ENCODE measurements at places on chromosomes 4 and X.

- no peak for DNase-seq
Observed at GRCh38 chr4:11685481-11685880, 256.8 kb upstream of the HS3ST1 start.

DNA sequence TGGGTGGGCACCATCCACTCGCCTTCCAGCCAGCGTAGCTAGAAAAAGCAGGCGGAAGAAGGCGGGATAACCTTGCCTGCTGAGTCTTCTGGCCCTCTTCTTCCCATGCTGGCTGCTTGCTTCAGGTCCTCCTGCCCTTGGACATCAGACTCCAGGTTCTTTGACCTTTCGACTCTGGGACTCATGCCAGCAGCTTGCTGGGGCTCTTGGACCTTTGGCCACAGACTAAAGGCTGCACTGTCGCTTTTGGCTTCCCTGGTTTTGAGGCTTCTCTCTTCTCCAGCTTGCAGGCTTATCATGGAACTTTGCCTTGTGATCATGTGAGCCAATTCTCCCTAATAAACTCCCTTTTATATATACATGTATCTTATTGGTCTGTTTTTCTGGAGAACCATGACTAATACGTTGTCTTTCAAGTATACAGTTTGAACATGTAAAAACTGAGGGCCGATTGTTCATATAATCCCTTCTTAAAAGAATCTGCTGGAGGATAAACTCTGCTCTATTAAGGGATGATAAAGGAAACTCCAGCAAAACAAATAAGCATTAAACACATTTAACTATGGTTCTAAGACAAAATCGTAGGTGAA is 116.6 kb upstream of the LCORL start:
- no peak for DNase-seq

GRCh38 chr4:175413561-175413960 is 398.5 kb downstream of the GPM6A start:
- no peak for DNase-seq

- no peak for DNase-seq
Observed at GRCh38 chr4:8118035-8118434, 40.6 kb downstream of the ABLIM2 start.

GRCh38 chr4:101044766-101045165 is 302.6 kb downstream of the PPP3CA start:
- DNase-seq, result no peak

DNA sequence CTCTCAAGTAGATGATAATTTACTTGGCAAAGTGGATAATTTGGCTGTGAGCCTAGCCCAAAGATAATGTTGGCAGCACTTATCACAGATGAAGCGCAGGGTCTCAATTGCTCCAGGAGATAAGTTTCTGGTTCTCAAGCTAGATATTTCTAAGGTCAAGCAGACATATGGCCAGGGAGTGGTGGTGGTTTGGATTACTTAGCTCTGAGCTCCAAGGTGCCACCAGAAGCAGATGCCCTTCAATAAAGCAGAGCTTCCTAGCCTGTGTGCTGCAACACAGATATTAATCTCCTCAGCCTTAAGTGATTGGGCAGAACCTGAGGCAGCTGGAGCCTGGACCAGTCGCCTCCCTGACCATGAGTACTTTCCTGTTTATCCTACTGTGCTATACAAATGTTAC is 79.2 kb upstream of the NALF2 start:
- no peak for DNase-seq

DNA sequence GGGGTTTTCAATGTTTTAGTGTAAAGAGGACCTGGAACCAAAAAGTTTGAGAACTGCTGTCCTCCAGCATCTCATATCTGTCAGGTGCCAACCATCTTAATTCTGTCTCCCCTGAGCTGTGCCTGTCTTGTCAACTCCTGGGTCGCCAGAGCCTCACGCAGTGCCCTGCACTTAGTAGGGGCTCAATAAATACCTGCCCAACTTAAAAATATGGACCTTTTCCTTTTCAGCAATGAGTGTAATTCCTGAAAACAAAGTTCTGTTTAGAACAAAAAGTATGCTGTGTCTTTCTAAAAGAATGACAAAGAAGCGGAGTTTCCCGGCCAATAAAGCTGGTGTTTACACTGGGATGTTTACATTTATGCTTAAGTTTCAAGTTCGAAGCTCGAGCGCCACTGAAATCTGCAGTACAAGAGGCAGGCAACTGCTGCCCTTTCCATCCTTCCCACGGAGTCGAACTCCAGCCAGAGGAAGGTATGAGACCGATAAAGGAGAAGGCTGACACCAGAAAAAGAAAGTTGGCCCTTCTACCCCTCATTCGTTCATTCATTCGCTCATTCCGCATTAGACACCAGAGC is 1.1 kb upstream of the HTATSF1 start:
- no peak for DNase-seq

GRCh38 chrX:145816601-145817315 is 871 bp upstream of the SLITRK2 start:
- no peak for DNase-seq

DNA sequence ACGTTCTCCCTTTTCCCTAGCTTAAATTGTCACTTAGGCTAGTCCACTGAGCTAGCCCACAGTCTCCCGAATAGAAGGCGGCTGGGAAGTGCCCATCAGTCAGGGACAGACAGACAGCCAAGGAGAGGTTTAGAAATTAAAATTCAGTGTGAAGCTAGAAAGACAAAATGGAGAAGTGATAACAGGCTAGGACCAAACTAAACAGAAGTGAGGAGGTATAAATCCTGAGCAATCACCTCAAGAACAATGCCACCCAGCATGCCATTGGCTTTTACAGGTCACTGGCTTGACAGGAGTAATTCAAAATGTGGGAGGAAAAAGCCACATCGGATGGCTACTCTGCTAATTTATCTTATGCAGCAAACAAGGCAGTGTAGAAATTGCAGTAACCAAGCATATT is 138.9 kb downstream of the MAPK10 start:
- no peak for DNase-seq

- DNase-seq, result no peak
Observed at GRCh38 chr4:1557221-1557597, 126.9 kb downstream of the FAM53A start.

DNA sequence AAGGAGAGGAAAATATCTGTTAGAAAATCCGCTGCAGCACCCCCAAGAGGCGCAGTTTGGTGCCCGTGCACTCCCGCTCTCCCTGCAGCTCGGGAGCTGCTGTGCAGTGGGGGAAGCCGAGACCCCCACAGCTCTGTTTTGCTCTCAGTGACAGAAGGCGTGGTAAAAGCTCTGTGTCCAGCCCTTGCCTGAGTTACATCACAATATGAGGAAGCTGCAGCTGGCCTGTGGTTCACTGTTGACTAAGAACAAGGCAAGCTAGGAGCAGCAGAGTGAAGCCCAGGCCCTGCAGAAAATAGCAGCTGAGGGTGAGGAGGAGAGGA is 88.5 kb upstream of the ADRA2C start:
- no peak for DNase-seq

DNA sequence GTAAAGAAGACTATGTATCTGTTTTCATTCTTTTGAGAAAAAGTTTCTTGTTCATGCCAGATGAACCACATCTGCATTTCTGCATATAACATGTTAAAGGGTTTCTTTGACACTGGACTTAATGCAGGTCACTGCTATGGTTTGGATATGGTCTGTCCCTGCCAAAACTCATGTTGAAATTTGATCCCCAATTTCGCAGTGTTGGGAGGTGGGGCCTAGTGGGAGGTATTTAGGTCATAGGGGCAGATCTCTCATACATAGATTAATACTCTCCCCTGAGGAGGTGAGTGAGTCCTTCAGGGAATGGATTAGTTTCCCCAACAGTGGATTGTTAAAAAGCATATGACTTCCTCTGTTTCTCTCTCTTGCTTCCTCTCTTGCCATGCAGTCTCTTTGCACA is 45.9 kb upstream of the TMEM33 start:
- no peak for DNase-seq

DNA sequence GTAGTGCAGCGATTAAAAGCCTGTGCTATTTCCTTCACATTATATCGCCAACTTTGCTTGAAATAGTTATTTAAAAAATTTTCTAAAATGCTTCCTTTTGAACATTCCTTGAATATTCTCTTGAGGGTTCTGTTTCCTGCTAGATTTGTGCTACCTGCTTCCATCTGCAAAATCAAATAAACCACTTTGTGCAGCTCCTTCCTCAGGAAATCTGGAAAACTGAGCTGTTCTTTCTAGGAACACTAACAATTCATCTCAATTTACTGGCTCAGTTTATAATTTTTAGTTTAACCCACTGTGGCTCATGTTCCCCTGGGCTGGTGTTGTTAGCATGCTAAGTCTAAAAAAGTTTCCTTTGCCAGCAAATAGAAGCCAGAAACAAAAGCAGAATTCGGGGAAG is 88.1 kb upstream of the LCORL start:
- DNase-seq, result no peak

DNA sequence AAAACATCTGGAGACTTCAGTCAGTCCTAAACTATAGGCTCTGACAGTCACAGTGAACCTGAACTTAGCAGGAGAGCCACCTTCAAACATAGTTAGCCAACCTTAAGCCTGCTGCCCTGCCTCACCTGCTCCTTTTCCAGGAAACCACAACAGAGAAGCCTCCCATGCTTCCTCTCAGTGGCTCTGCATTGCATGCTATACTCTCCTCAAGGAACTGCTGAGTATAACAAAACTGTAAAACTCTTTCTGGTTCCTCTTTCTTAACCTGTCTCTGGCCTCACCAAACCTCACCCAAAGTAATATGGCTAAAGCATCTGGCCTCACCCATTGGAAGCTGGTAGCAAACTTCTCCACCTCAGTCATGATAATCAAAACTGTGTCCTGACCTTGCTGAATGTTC is 122.1 kb downstream of the ANKRD50 start:
- no peak for DNase-seq

GRCh38 chr4:152531479-152531878 is 4.4 kb downstream of the FBXW7 start:
- DNase-seq, result no peak

DNA sequence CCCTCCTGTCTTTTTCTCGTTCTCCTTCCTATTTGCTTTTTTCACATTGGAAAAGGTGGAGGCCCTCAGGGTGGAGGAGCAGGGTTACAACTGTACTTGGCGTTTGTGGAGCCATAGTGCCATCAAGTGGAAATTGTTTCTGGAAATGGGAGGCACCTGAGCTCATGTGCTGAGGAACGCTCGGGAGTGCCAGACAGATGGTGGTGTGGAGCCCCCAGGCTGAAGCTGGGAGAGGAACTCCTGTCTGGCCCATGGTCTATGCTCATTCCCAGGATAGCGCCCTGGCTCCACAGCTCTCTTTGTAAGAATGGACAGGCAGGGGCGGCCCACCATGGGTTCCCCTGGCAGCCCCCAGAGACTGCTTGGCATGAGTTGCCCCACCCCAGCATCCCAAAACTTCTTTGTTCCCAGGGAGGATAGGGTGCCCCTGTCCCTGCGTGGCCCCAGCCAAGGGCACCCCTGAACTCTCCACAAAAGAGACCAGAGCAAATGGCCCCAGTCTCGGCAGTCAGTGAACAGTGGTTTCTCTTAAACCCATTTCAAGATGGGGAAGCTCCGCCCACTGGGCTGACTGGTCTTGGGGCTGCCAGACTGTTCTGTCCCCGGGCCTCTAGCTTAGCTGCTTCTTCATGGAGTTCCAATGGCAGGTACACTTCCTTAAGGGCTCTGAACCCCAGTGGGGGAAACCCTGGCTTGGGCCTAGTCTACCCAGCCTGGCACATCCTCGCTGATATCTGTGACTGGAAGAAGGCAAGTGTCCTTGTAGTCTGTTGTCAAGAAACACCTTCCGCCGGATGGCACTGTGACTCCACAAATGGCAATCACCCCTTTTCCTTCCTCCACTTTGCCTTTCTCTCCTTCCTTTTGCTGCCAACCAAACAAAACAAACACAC is 70.1 kb downstream of the NBDY start:
- DNase-seq, result no peak

DNA sequence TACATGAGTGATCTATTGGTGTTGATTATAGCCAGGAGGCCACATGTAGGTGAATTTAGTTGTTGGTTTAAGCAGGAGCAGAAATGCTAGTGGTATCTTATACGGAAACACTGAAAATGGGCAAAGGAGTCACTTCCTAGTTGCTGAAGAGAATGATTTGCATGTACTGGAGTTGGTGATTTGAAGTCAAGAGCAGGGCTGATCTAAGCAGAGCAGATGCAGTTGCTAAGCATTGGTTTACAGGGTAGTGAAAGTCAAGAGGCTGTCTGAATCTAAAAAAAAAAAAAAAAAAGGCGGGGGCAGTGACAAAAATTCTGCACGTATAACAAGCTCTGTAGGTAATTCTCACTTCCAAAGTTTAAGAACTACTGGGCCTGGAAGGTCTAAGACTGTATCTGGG is 90.4 kb upstream of the HPRT1 start:
- no peak for DNase-seq

- DNase-seq, result peak; percentile 21
Observed at GRCh38 chrX:68511255-68511654, 12.4 kb downstream of the YIPF6 start.

DNA sequence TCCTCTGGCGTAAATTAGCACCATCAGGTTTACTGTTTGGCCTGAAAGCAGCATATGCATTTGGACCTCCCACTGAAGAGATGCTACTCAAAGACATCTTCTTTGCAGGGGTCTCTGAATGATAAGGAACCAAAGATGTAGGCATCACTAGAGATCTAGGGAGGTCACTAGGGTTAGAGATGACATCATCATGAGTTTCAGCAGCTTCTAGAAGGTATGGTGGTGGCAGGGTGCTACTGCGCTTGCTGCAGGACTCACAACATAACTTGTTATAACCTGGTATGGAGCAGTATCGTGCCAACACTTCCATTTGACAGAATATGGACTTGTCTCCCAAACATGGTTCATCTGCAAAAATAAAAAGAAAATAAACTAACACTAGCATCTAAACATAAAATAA is 251.6 kb downstream of the NPFFR2 start:
- no peak for DNase-seq

GRCh38 chrX:149371986-149372385 is 133.1 kb downstream of the IDS start:
- DNase-seq, result no peak

DNA sequence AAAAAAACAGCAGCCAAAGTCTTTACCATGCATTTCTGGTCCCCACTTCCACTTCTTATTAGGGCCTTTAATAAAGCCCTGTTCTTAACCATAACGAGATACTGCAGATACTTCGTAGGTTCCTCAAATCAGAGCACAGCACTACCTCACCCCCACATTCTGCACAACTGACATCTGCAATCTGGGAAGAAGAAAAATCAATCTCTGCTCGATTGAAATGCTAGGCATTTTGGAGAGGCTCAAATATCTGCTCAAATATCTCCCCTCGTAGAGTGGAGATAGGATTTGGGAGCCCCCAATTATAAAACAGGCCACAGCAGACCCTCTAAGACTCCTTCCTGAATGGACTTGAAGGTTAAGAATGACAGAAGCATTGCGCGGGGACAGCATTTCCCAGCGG is 40.3 kb upstream of the CENPU start:
- no peak for DNase-seq

DNA sequence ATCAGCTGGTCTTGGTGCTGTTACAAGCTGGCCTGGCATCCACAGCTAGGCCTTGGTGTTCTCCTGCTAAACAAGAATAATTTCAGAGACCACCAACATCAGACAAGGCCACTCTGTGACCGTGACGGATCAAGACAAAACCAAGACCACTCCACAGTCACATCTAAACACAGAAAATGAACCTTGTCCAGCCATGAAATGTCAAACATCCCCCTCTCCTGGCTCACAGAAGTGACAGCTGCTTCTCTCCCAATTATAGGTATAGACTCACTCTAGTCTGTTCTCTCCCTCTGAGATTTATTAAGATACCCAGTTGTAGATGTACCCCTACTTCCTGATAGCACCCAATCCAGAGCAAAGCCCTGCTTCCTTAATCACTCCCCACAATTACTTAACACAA is 40.4 kb downstream of the EFHC2 start:
- DNase-seq, result no peak

GRCh38 chr4:169906104-169906503 is 120.1 kb downstream of the MFAP3L start:
- no peak for DNase-seq

GRCh38 chr4:159238631-159239030 is 135.8 kb downstream of the RAPGEF2 start:
- DNase-seq, result no peak
